ENCODE measurements at places on chromosomes 2 and 18.
A peak's percentile ranks its signal among the peaks of the same experiment; 100 is the strongest.

DNA sequence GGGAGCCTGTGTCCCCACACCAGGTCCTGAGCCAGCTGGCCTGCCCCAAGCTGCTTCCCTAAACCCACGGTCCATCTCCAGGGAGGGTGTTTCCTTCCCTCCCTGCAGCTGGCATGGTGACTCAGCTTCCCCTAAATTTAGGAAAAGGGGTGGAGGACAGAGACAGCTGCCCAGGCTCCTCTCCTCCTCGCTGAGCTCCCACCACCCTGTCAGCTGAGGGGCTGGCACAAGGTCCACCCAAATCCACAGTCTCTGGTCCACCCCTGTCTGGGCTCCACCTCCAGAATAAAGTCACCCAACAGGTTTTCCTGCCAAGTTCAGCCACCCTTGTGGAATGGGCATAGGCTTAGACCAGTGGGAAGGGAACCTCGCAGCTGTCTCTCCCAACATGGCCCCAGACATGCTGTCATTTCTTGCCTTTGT is 156.5 kb downstream of the TNS1 start:
- DNase-seq = no peak

DNA sequence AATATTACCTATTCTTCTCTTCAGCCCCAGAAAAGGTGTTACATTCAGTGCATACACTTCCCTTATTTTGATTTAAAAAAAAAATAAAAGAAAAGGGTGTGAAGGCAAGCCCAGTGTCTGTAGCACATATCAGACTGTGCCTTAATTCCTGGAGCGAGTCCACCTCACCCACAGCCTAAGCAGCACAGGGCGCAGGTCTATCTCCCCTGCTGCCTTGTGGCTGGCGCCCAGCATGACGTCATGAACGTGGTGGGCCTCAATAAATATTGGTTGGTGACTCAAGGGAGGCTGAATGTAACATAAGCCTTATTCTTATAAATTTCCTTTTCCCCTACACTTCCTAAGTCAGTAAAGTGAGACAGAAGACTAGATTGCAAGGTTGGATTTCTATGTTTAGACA is 26.4 kb downstream of the ST3GAL5 start:
- DNase-seq = peak; percentile 14

DNA sequence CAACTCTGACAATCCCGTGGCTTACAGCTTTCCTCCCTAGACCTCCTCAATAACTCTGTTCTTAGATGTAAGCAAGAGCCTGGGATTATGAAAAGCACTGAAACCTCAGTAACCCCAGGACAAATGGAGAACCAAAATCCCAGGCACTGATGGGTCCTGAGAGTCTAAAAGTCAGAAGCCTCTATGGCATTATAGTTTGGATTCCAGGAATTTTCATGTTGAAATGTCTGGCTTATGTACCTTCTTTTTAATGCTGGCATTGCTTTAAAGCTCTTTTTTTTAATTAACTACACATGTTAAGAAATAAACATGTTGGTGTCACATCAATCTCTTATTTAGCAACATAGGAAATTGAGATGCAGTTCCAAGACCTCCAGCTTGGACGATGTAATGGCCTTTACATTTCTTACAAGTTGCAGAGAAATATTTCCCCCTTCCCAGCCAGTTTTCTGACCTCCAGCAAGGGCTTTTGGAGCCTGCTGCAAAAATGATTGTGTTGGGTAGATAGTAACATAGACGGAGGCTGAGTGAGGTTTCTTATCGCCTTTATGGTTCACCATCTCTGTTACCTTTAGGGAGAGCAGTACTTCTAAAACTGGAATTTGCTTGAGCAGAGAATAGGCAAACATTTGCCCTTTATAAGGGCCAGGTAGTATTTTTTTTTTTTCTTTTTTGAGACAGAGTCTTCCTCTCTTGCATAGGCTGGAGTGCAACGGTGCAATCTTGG is 84.8 kb upstream of the RASGRP3 start:
- DNase-seq = no peak

DNA sequence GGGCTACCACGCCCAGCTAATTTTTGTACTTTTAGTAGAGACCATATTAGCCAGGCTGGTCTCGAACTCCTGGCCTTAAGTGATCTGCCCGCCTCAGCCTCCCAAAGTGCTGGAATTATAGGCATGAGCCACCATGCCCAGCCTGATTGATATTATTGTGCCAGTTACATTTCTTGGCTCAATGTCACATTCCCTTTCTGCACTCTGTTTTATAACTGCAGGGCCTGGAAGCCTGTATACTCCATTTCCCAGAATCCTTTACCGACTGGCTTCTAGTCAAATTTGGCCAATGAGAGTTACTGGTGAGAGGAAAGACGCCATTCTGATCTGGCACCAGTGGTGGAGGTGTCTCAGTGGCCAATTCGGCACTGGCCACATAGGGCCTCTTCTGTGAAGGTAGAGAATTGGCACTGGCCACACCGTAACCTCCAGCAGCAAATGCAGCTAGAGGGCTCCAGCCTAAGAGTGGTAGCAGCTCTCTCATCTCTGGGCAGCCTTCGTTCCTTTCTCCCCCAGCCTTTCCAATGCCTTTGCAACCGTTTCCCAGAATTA is 16.9 kb upstream of the CFAP36 start:
- DNase-seq = no peak

GRCh38 chr2:39289609-39290008 is 45.8 kb upstream of the CDKL4 start:
- DNase-seq = no peak

DNA sequence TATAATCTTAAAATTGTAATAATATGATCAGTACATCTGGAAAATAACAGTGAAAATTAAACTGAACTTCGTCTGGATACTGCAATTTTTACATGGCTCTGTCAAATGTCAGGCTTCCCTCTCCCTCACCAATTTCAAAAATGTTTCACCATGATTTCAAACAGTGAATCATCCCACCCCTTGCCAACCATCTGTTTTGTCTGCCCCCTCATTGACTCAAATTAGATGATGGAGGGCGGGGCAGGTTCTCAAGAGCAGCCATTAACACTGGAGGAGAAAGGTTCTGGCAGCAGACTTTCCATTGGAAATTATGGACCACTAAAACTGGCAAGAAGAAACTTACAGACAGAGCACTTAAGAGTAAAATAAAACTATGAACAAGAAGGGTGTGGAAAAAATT is 1195.7 kb upstream of the ZEB2 start:
- no peak for DNase-seq

DNA sequence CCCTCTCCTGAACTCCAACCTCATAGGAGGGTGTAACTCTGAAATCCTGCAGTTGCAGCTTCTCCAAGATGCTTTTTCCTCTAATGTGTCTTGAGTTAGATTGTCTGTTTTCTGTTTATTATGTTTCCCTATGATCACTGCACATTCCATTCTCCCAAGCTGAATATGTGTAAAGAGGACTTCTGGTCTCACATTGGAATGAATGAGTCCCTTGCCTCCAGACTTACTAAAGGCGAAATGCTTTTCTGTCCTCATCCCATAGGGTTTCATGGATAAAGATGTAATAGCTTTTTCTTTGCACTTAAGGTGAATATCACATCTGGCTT is 35.5 kb upstream of the CYP27A1 start:
- DNase-seq = no peak

DNA sequence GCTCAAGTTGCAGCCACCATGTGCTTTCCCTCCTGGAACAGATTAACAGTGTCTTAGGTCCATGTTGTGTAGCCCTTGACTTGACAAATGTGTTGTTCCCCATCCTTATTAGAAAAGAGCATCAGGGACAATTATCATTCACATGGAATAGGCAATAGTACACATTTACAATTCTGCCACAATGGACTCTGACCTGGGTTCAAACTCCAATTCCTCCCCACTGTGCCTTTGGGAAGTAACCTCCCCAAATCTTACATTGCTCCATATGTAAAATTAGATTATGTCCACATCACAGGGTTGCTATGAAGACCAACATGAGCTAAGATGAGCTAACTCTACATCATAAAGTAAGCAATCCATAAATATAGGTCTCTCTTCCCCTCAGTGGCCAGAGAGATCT is 193.8 kb downstream of the NRP2 start:
- DNase-seq = no peak

Data from RCC 7860 (cell line).